ENCODE measurements at places on chromosomes 3 and 15.

DNA sequence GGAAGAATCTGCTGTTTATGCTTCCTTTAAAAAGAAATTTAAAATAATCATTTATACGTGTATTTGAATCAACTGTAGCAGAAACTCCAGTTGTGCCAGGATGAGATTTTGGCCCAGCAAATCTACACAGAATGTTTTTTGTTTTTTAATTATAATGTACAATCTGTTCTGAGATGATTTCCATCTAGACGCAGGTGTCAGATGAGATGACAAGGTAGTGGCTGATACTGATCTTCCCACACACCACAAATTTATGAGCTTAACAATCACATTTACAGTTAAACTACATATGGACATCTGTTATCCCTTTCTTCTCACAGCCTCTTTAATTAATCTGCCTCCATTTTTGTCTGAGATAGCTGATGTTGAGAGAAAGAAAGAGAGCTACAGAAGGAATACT, 23.6 kb downstream of the DCLK3 start:
- DNase-seq: no peak

DNA sequence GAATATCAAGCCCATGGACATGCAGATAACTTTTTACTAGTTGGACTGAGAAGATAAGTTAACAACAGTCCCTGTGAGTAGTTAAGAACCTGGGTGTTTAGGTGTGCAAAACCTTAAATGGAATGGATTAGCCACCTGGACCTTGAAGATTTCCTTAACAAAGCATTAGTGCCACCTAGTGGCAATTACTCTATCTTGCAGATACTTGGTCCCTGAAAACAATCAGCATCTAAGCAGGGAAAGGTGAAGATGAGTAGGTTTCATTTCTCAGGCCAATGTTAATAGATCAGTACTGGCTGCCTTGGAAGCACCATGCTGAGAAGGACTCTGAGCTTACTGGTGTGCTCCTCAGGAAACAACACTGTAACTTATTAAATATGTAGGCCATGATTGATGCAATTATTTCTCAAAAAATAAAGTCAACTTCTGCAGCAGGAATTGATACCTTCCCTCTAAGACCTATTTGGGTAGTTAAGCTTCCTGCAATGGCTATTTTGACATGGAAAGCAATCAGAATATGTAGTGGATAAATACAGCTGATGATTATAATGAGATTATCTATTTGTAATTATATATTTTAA, 329.4 kb downstream of the TBC1D5 start:
- DNase-seq: peak; percentile 17

DNA sequence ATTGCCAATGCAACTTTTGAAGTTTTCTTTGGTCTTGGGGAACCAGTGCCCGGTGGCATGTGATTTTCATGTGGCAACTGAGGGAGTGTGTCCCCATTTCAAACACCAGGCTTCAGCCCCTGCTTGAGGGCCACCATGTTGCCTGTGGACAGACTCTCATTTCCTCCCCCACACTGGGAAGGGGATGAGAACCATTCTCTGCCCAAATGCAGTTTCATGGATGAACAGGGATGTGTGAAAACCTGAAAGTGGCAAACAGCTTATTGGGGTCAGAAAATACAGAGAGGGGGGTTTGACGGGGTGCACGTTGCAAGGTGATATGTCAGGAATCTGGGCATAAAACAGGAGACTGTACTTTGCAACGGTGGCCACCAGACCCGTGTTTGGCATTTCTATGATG, 6.3 kb downstream of the FAM107A start:
- no peak for DNase-seq

DNA sequence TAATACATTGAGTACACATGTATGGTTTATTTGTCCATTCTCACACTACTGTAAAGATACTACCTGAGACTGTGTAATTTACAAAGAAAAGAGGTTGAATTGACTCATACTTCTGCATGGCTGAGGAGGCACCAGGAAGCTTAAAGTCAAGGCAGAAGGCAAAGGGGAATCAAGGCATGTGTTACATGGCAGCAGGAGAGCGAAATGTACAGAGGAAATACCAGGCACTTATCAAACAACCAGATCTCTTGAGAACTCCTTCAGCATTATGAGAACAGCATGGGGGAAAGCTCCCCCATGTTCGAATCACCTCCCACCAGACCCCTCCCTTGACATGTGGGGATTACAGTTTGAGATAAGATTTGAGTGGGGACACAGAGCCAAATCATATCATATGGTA, 666.3 kb downstream of the ZBBX start:
- DNase-seq: no peak

DNA sequence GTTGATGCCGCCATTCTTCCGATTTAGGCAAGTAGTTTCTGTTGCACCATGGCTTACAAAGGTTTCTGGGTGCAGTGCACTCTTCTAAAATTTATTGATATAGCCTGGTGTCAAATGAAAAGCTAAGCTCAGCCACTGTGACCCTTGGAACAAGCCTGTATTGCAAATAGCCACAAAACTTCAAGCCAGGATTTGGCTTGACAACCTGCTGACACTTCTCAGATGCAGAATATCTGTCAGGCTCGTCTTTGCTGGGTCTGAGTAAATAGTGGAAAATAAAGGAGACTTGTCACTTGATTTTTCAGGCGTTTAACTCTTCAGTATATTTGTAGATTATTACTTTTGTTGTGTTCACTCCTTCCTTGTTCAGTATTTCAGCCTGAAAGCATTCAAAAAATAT, 871.8 kb downstream of the OTOL1 start:
- DNase-seq: no peak

DNA sequence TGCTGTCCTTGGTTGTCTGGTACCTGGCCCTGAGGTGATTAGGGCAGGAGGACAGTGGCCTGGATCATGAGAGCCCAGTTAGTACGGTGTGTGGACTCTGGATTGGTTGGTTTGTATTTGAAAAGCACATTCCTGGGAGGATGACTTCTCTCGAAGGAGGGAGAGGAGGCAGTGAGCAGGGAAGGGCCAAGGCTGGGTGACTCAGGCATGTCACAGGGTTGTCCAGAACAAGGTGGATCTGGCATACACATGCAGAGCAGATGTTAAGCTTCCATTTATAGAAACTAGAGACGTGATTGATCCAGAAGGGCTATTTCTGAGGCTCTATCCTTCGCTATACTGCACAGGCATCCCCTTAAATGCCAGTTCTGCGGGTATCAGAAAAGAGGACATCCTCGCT, 34.4 kb downstream of the FAM240A start:
- DNase-seq: no peak

DNA sequence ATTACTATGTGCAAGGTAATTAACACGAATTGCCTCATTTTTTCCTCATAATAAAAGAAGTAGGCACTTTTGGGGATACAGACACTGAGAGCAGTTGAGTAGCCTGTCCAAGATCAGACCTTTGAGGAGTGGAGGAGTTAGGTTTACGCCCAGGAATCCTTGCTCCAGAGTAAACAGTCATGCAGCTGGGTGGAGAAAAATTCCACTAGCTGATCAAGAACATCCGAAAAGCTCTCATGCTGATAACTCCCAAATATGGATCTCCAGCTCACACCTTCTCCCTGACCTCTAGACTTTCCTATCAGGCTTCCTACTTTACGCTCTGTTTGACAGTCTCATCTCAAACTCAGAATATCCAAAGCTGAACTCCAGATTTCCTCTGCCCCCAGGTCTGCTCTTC, 53.3 kb downstream of the ST6GAL1 start:
- DNase-seq: no peak

DNA sequence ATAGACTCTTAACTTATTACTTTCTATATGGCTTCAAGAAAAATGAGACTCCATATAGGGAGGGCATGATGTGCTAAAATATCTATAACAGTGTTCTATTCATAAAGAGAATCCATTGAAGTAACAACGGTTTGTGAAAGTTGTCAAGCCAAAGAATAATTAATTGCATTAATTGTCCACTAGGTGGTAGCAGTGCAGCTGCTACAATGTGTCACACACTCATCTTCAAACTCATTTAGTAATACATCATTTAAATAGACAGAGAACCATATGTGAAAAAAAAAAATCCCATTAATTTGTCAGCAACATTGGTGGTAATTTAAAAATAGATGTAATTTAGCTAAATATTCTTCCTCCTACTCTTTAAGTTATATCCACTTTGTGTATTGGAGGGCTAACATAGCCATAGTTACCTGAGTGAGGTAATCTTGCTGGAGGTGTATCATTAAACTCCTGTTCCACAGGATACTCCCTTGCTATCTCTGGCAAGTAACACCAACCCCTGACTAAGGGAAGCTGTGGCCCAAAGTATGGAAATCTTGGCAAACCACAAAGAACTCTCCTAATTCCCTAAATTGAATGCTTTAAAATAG, 3.7 kb upstream of the CPA3 start:
- DNase-seq: peak; percentile 15

GRCh38 chr3:105518203-105518602, 151.5 kb downstream of the ALCAM start:
- no peak for DNase-seq

DNA sequence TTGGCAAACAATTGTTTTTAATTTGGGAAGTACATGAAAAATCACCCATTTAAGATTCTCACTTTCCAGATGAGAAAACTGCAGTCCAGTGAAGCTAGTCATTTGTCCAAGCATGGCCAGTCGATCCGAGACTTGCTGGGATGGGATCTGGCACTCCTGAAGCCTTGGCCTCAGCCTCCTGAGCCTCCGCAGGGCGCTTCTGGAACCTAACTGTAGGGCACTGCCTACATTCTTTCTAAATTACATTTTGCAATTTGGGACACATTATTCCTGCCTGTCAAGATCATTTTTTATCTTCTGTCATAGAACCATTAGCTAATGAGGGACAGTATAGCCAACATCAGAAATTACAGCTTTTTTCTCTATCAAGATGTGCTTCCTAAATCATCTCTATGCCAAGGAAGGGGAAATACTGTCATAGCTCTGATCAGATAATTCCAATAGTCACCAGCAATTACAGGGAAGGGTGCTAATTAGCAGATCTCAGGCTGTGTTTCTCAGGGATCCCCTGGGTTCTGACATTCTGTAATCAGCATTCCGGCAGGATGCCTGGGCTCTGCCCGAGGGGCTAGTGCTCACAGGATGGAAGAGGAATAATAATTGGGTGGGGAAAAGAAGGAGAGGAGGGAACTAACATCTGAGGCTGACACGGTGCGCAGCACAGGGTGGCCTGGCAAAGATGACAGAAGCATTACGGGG, 28.3 kb downstream of the ANAPC13 start:
- no peak for DNase-seq

DNA sequence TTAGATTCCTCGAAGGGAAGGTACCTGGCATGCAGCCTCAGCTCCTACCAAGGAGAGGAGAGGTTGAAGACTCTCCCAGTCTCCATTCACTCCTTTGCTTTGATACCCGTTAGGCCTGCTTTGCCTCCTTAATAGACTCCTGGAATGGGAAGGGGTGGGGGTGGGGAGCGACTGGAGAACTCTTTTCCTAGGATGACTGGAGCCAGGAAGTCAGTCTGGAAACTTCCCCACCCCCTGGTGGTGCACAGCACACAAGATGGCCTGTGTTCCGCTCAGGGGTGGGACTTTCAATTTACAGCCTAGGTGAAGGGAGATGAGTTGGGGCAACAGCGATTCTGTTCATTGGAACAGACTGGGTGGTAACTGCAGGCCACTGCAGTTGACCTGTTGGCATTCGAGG, 21.4 kb upstream of the CELF6 start:
- no peak for DNase-seq

DNA sequence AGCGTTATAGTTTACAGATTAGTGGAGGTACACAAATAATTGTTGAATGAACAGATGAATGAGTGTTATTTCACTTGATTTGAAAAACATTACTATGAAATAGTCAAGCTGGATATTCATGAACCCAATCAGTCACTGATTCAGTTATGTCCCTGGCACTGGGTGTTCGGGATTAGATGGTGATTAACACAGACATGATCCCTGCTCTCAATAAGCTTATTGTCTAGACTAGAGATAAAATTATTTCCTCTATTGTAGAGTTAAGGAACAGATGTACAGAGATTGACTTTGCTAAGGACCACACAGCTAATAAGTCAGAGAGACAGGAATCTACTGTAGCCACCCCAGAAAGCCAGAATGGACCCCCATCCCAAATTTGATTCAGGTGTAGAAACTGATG, 963 bp downstream of the GRAMD1C start:
- no peak for DNase-seq

- DNase-seq: no peak
Observed at GRCh38 chr15:80609512-80609946, 85.6 kb upstream of the ABHD17C start.

- DNase-seq: no peak
Observed at GRCh38 chr3:148852271-148852992, 12.7 kb upstream of the CPA3 start.

Measured in Panc1 (cell line).